Upper lobe of right lung (tissue), 1 donor: ENCODE measurements at places on chromosomes 7 and 10. TPM values are rescaled to one million over a fixed set of nuclear protein-coding genes. Genes with fewer than 3 reads are reported as not detected.

Gene FAM237B
- not detected for total RNA-seq

Gene CHRM2
- total RNA-seq = 1.1 TPM

Gene CCDC172
- not detected for total RNA-seq

- DNase-seq = no peak
- H3K27me3 ChIP-seq = no peaks in the 10 kb centered on the region
- H3K4me1 ChIP-seq = peaks cover 10% of the 10 kb centered on the region
- H3K4me3 ChIP-seq = no peak overlapping the region
- H3K36me3 ChIP-seq = no peaks in the 10 kb centered on the region
These were observed 5.9 kb upstream of the GPER1 start for GRCh38 chr7:1081931-1082401.

DNA sequence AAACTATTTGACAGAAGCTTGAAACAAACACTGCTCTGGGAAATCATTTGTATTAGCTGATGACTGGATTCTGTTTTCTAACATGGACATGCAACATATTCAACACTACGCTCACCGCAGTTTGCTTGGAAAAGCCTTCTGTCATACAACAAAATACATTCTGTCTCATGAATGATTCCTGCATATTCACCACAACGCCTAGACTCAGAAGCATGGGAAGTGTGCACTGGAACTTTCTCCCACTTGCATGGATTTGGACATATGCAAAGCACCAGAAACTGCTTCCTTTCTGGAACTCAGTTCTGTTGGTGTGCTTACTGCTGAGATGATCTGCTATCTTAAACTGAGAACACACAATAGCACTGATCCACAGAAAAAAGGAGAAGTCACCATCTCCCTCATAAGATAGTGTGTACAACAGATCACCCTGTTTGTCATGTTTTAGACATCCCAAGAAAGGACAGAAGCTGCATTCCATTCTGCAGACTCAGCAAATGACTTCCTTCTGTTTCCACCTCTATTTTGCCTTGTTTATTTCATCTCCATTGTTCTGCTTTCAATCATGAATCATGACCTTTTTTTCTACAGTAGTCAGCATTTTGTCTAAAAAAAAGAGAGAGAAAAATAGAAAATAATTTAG is 115.8 kb downstream of the HTR7 start:
- no peaks in the 10 kb centered on the region for H3K27me3 ChIP-seq
- H3K4me1 ChIP-seq = no peaks in the 10 kb centered on the region
- H3K36me3 ChIP-seq = no peaks in the 10 kb centered on the region
- no peak overlapping the region for H3K27ac ChIP-seq
- no peak overlapping the region for H3K4me3 ChIP-seq
- no peak for DNase-seq

DNA sequence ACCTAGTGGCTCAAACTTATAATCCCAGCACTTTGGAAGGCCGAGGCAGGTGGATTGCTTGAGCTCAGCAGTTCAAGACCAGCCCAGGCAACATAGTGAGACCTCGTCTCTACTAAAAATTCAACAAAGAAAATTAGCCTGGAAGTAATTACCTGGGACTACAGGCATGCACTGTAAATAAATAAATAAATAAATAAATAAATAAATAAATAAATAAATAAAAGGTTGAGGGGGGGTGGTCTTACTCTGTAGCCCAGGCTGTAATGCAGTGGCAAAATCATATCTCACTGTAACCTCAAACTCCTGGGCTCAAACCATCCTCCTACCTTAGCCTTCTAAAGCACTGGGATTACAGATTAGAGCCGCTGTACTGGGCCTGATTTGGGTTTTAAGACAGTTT is 50.5 kb downstream of the RALA start:
- DNase-seq = no peak
- no peaks in the 10 kb centered on the region for H3K36me3 ChIP-seq
- H3K27ac ChIP-seq = no peak overlapping the region
- peaks cover under 1% of the 10 kb centered on the region for H3K4me1 ChIP-seq
- no peaks in the 10 kb centered on the region for H3K27me3 ChIP-seq

GRCh38 chr10:130138479-130138866 is 2.3 kb downstream of the GLRX3 start:
- peaks cover 27% of the 10 kb centered on the region for H3K4me1 ChIP-seq
- no peak for DNase-seq
- H3K36me3 ChIP-seq = no peaks in the 10 kb centered on the region
- H3K27me3 ChIP-seq = no peaks in the 10 kb centered on the region
- H3K4me3 ChIP-seq = no peak overlapping the region
